ENCODE measurements at places on chromosomes 11 and 22.

DNA sequence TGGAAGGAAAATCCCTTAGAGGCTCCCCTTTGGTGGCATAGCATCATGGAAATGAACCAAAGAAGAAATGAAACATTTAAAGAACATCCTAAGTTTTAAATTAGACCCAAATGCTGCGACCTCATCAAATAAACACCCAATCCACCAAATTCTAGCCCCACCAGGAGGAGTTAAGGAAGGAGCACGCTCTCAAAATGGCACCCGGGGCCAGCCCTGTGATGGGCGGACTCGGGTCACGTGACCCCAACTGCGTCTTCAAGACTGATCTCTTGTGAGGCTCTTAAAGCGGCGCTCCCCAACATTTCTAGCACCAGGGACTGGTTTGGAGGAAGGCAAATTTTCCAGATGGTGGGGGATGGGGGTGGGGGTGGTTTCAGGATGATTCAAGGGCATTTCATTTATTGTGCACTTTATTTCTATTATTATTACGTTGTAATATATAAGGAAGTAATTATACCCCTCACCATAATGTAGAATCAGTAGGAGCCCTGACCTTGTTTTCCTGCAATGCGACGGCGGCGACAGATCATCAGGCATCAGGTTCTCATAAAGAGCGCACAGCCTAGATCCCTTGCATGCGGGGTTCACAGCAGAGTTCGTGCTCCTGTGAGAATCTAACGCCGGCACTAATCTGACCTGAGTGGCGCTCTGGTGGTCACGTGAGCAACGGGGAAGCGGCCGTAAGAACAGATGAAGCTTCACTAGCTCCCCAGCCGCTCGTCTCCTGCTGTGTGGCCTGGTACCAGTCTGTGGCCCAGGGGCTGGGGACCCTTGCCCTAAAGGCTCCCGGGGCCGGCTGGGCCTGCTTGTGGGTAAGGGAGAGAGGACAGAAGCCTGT lies 90.6 kb upstream of the SLC22A12 start:
- DNase-seq, result no peak

DNA sequence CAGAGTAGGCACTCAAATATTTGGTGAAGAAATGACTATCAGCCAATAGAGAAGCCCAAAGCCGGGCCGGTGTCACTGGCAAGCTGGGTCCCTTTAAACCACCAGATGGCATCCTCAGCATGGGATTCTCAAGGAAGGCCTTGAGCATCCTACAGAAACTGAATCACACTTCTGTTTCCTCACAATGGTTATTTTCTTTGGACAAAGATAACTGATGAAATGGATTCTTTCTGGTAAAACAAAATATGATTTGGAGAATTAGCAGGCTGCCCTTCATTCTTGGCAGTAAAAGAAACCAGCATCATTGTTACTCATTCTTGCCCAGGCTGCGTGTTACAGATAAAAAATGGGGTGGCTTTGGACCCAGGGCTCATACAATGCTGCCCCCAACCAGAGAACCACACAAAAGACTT lies 30.3 kb upstream of the ASPHD2 start:
- no peak for DNase-seq

GRCh38 chr11:18757811-18758210 lies 31.8 kb upstream of the IGSF22 start:
- no peak for DNase-seq

DNA sequence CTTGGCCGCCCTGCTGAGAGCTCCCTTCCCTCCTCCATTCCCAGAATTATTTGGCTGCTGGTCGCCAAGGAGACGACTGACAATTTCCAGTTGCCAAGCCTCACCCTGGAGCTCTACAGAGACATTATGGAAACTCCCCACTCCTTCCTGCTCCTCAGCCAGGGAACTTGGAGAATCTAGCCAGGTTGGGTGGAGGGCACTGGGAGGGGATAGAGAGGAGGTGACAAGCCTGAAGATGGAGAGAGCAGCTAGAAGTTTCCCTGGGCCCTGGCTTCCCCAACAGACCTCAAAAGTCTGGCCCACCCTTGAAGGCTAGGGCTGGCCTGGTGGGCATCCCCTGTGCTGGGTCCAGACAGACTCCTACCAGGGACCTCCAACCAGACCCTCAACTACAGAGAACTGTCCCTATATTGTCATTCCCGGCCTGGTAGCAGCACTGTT lies 6.7 kb upstream of the VSIG10L2 start:
- DNase-seq, result peak; percentile 56

- DNase-seq, result no peak
Measured at GRCh38 chr11:20501252-20501651, 98.2 kb upstream of the SLC6A5 start.

- DNase-seq, result no peak
Measured at GRCh38 chr22:19523240-19524169, 705 bp downstream of the CLDN5 start.
